ENCODE measurements at places on chromosomes 6 and 20.

DNA sequence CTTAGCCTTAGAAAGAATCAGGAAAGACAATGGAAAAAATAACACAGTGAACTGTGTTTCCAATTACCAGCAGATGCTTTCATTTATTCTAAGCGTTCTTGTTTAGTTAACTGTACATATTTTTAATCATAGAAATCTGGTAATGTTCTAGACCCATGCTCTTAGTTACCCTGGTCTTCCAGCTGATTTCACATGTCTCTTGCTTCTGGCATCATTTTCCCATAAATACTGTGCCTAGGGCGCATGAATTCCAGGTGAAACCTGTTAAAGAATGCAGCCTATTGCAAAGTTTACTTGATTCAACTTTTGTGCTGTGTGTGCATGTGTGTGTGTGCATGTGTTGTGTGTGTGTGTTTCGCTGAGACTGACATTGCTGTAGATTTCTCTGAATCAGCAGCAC lies 178.6 kb downstream of the PDE7B start:
- no peaks in the 10 kb centered on the region for H3K27me3 ChIP-seq
- H3K36me3 ChIP-seq = no peaks in the 10 kb centered on the region
- H3K4me3 ChIP-seq = no peak overlapping the region
- H3K27ac ChIP-seq = no peak overlapping the region

GRCh38 chr20:51027035-51027795 lies 4.3 kb upstream of the KCNG1 start:
- peaks cover 5% of the 10 kb centered on the region for H3K27me3 ChIP-seq
- H3K27ac ChIP-seq = no peak overlapping the region
- no peaks in the 10 kb centered on the region for H3K36me3 ChIP-seq
- H3K4me3 ChIP-seq = no peak overlapping the region

- H3K27me3 ChIP-seq = no peaks in the 10 kb centered on the region
- peaks cover 4% of the 10 kb centered on the region for H3K36me3 ChIP-seq
- DNase-seq = no peak
- no peaks in the 10 kb centered on the region for H3K4me1 ChIP-seq
Observed at GRCh38 chr6:129279343-129280292, 396.7 kb downstream of the LAMA2 start.

DNA sequence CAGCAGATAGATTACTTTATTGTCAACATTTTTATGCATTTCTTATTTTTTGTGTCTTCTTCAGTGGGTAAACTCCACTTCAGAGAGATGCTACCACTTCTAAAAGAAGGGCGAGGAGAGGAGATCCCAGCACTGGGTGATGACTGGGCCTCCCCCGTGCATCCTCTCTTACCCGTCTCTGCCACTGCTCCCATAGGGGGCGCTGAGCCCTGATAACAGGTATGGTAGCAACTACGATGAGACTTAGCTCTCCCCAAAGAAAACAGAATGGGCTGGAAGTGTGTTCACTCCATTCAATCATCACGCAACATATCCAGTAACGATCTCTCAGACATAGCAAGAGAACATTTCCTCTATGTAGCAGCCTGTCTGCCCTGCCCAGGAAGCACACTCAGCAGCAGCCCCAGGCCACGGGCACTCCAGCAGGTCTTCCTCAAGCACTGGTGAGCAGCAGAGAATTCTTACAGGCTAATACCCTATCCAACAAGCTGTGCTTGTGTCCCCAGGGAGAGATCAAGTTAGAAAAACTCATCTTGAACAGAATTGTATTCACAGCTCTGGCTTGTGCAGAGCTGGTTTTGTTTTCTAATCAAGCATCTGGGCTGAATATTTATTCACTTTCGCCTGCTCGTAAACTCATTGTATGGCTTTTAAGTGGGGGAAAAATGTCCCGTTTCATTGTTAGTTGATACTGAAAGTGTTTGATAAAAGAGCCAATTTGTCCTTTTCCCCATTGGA lies 533.1 kb upstream of the CDH4 start:
- H3K4me3 ChIP-seq = no peak overlapping the region
- no peaks in the 10 kb centered on the region for H3K27me3 ChIP-seq
- H3K4me1 ChIP-seq = no peaks in the 10 kb centered on the region
- no peak overlapping the region for H3K27ac ChIP-seq
- no peak for DNase-seq
- H3K36me3 ChIP-seq = no peaks in the 10 kb centered on the region

DNA sequence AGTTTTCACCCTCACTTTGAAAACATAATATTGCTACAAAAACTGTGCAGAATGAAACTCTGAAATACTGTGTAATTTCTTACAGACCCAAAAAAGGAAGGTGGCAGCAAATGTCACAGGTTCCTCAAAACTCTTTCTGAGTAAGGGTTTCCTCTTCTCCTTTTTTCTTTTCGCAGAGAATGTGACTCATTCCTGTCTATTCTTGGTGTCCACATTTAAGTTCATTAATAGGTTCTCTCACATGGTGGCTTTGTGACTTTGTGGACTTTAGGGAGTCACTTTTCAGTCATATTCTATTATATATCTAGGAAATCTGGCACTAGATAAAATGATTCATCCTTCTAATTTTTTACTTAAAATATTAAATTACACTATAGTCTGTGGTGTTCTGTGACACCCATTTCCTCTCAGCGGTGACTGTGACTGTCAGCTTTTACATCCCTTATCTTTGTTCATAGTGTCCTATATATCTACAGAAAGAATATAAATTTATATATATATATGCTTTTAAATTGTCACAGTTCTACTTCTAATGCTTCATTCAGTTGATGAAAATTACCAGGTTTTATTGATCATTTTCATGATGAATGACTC lies 126.8 kb upstream of the HCRTR2 start:
- H3K4me3 ChIP-seq = no peak overlapping the region
- H3K4me1 ChIP-seq = no peaks in the 10 kb centered on the region
- no peaks in the 10 kb centered on the region for H3K27me3 ChIP-seq
- H3K36me3 ChIP-seq = no peaks in the 10 kb centered on the region
- no peak for DNase-seq
- no peak overlapping the region for H3K27ac ChIP-seq

DNA sequence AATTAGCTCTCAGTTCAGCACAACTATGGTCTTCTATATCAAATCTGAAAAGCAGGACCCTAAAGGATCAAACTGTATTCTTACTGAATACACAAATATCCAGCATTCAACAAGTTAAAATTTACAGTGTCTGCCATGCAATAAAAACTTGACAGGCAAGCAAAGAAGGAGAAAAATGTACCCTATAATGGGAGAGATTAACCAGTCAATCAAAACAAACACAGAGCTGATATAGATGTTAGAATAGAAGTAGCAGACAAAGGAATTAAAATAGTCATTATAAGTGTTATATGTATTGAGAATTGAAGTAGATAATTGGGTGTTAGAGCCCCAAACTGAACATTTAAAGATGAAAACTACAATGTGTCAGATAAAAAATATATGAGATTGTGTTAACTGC lies 914.9 kb downstream of the EPHA7 start:
- no peak overlapping the region for H3K4me3 ChIP-seq
- H3K27ac ChIP-seq = no peak overlapping the region
- H3K36me3 ChIP-seq = no peaks in the 10 kb centered on the region
- DNase-seq = no peak

- no peak overlapping the region for H3K4me3 ChIP-seq
- H3K27ac ChIP-seq = no peak overlapping the region
- no peaks in the 10 kb centered on the region for H3K36me3 ChIP-seq
- no peaks in the 10 kb centered on the region for H3K27me3 ChIP-seq
Observed at GRCh38 chr6:130190701-130191690, 31.8 kb downstream of the SAMD3 start.

- no peak for DNase-seq
- no peaks in the 10 kb centered on the region for H3K4me1 ChIP-seq
- H3K27me3 ChIP-seq = no peaks in the 10 kb centered on the region
- H3K36me3 ChIP-seq = peaks cover 26% of the 10 kb centered on the region
Observed at GRCh38 chr6:85498596-85499258, 48.8 kb downstream of the NT5E start.

DNA sequence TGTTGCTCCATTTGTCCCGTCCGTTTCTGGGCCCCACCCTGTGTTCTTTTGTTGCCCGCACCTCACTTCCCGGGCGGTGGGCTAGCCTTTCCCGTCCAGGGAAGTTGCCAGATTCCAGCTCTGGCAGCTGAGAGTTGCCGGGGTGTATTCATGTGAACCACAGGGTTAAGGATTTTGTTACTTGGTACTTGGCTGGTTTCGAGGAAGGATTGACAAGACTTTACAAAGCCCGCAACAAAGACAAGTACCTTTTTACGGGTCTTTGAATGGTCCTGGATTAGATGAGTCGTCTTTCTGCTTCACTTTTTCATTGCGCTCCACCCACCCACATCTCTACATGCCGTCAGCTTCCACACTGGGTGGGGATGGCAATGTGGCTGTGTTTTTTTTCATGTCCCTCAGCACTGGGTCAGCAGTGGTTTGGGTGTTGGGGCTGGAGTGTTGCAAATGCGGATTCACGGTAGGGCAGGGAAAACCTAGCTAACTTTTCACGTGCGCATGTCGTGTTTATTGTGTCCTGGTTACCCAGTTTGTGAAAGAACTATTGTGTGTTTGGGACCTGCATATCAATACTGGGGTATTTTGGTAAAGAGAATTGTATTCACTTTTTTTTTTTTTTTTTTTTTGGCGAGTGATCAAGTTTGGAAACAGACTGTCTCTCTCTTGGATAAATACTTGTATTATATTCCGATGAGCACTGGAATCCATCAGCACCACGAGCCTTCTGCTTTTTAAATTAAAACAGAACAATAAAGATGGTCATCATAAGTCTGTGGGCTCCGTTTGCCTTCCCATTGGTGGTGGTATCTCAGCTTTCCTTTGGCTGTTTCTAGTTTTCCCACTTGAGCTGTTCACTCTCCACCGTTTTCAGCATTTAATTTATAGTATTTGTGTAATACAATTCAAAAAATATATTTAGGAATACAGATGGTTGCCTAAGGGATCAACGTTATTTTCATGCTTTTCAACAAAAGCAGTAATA lies 1.2 kb downstream of the DUSP22 start:
- peak overlapping the region; percentile 83 for H3K4me3 ChIP-seq
- DNase-seq = no peak
- H3K27ac ChIP-seq = peak overlapping the region; percentile 97
- H3K36me3 ChIP-seq = no peaks in the 10 kb centered on the region
- H3K4me1 ChIP-seq = peaks cover 21% of the 10 kb centered on the region
- H3K27me3 ChIP-seq = no peaks in the 10 kb centered on the region

DNA sequence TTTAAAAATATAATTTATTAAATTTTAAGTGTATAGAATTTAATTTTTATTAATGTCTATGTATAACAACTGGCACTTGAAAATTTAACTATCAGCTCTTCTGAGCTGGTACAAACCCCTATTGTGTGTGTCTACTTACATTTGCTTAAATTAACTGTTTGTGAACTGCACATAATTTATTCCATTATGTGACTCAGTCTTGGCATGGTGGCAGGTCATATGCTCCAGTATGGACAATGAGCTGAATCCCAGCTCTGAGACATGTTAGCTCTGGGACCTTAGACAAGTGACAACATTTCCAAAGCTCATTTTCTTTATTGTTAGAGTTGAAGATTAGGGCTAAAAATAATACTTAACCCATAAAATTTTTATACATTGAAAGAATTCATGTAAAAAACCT lies 526.1 kb upstream of the MARCKS start:
- H3K27me3 ChIP-seq = no peaks in the 10 kb centered on the region
- no peaks in the 10 kb centered on the region for H3K36me3 ChIP-seq
- H3K4me1 ChIP-seq = peaks cover 11% of the 10 kb centered on the region
- no peak overlapping the region for H3K27ac ChIP-seq
- H3K4me3 ChIP-seq = no peak overlapping the region
- no peak for DNase-seq

GRCh38 chr6:6657820-6658217 lies 69.3 kb downstream of the LY86 start:
- no peak overlapping the region for H3K4me3 ChIP-seq
- peaks cover 14% of the 10 kb centered on the region for H3K27me3 ChIP-seq
- no peak overlapping the region for H3K27ac ChIP-seq

- no peaks in the 10 kb centered on the region for H3K27me3 ChIP-seq
- peak overlapping the region; percentile 23 for H3K27ac ChIP-seq
- H3K4me1 ChIP-seq = peaks cover 64% of the 10 kb centered on the region
- H3K36me3 ChIP-seq = no peaks in the 10 kb centered on the region
- no peak for DNase-seq
Observed at GRCh38 chr6:37137201-37138090, 32.5 kb upstream of the PIM1 start.

GRCh38 chr20:24502661-24503060 lies 33.2 kb downstream of the SYNDIG1 start:
- no peaks in the 10 kb centered on the region for H3K27me3 ChIP-seq
- no peak for DNase-seq
- no peaks in the 10 kb centered on the region for H3K4me1 ChIP-seq
- no peak overlapping the region for H3K4me3 ChIP-seq
- no peaks in the 10 kb centered on the region for H3K36me3 ChIP-seq

DNA sequence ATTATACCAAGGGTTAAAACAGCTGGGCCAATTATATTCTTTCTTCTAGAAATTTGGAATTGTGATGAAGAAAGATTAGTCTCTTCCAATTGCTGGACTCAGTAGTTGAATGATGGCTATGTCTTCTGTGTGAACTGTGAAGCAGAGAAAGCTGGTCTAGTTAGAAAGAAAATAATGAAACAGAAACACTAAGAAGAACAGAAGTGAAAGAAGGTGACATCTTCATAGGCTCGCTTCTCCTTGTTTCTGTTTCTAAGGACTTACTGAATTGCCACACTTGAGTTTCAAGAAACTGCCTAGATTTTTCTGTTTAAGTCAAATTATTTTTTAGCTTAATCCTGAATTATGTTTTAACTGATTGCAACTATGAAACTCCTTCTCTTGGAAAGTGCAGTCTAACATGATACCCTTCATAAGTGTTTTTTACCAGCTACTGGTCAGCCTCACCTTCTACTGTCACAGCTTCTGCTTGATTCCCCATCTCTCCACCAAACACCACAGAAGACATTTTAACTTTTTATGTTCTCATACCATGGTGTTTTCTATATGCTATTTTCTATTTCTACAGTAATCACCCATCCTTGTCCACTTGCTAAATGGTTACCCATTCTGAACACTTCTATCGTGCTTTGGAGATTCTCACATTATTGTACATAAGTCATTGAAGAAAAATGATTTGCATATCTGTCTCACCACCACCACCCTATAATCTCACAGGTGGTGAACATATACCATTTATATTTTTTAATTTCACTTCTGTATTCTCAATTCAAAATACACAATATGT lies 268.8 kb downstream of the GRIK2 start:
- H3K4me3 ChIP-seq = no peak overlapping the region
- H3K36me3 ChIP-seq = no peaks in the 10 kb centered on the region

All from esophagus squamous epithelium (tissue), 5 donors.